ENCODE measurements at places on chromosomes 3 and 15.

DNA sequence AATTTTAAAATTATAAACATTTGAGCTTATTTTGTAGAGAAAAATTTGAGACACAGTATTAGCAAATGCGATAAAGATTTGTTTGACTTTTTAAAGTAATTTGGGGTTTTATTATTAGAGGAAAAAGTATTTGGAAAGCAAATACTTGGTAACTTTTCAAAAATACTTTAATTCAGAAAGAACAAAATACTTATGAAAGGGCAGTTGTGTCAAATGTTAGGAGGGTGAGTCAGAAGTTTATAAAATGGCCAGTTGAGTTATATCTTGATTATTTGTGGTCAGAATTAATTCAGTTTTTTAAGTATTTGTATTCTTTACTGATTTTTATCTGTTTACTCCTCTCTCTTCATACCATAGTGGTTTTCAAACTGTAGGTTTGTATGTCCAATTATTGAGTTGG lies 12.1 kb downstream of the LACTB start:
- DNase-seq = no peak

GRCh38 chr3:51961602-51962569 lies 5.4 kb downstream of the PCBP4 start:
- DNase-seq = no peak

- no peak for DNase-seq
Observed at GRCh38 chr15:35674873-35675781, 129.2 kb upstream of the DPH6 start.

DNA sequence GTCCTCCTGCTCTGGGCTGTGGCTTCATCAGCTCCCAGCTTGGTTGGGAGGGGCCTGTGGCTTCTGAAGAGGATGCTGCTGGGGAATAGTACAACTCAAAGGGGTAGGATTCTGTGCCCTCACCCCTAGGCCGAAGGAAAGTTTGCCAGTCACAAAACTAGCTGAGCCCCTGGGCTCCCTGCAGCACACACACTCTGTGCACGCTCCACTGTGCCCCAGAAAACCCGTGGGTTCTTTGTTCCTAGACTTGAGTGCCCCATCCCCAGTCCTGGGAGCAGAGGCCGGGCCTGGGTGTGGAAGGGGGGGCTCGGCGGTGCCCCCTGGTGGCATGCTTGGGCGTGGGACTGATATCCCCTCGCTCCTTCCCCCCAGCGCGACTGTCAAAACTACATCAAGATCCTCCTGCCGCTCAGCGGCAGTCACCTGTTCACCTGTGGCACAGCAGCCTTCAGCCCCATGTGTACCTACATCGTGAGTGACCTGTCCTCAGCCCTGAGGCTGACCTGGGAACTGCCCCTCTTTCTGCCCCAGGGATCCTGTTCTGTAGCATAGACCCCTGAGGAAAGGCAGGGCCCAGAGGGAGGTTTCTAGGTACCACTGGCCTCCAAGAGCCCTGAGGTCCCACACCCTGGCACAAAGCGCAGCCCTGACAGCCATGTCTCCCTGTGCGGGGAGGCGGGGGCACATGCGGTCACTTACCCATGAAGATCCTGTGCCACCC lies 14.2 kb downstream of the CIB1 start:
- no peak for DNase-seq

DNA sequence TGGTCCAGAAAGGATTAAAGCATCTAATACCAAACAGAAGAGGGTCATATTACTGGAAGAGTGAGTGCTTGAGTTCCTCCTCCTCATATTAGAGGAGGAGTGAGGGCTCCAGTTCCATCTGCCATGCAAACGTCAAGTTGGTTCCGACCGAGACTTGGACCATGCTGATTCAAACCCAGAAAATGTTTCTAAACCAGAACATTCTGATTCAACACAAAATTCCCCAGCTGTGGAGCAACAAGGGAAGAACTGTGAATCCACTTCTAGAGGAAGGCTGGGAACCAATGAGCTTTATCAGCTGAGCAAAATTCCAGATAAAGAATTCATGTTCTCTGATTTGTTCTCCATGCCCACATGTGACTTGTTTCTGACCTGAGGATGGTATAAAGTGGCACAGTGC lies 135.6 kb upstream of the WNT5A start:
- DNase-seq = no peak

- DNase-seq = no peak
Observed at GRCh38 chr3:182501856-182502255, 291.4 kb upstream of the ATP11B start.

- DNase-seq = no peak
Observed at GRCh38 chr15:31269816-31270575, 56.6 kb upstream of the KLF13 start.

- no peak for DNase-seq
Observed at GRCh38 chr3:129745253-129745652, 138.8 kb upstream of the PLXND1 start.

Data from inflammatory macrophage (primary cell).